ENCODE measurements at places on chromosomes 7 and 10. TPM values are rescaled to one million over a fixed set of nuclear protein-coding genes. Genes with fewer than 3 reads are reported as not detected.
A peak's percentile ranks its signal among the peaks of the same experiment; 100 is the strongest.

Gene OR2A1
- not detected for total RNA-seq

GRCh38 chr10:124213471-124213870 lies 120.1 kb upstream of the CHST15 start:
- DNase-seq, result no peak

- DNase-seq, result no peak
Observed at GRCh38 chr10:130834170-130834569, 477.4 kb downstream of the TCERG1L start.

Gene OR9A2
- not detected for total RNA-seq

DNA sequence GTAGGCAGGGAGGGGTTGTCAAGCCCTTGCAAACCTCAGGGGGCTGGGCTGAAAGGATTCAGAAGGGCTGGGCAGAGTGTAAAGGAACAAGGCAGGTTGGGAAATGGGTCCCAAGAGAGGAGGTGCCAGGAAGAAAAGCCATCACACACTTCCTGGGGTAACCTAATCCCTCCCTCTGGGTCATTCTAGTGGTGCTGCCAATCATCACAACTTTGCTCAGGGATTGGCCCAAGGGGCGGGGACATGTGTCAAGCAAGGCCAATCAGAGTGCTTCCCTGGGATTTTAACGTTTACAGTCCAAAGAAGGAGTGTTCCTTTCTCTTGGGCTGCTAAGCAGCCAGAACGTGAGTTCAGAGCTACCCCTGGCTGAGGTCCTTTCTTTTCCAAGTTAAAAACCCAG lies 57.1 kb upstream of the NPTX2 start:
- no peak for DNase-seq

Gene CCL24
- total RNA-seq, result not detected

Gene CAV1
- total RNA-seq, result 25.3 TPM

GRCh38 chr10:78959217-78959923 lies 109.4 kb upstream of the ZMIZ1 start:
- DNase-seq, result no peak

Gene GOT1
- total RNA-seq, result 98.6 TPM

Gene CC2D2B
- total RNA-seq, result 1.4 TPM

Gene METTL27
- 1.3 TPM for total RNA-seq

Gene MLXIPL
- 99.4 TPM for total RNA-seq

- peak; percentile 78 for DNase-seq
Observed at GRCh38 chr10:24920907-24921881, 31.2 kb downstream of the PRTFDC1 start.

Gene OR2A42
- total RNA-seq, result 0.18 TPM

Gene FBXL15
- 25.4 TPM for total RNA-seq

DNA sequence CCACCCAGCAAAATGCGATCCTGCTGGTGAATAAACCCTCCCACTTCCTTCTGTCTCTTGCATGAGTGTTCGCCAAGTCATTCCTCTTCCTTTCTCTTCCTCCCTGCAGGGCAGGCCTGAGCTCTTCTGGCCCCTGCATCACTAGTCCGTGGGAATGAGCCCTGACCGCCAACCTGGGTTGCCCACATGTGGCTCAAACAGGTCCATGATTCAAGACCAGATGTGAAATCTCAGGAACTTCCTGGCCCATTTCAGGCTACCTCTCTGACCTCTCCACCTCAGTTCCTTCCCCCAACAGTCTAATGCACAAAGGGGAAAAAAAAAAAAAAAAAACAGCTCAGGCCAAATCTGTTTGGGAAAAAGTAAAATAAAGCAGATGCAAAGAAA lies 5.4 kb upstream of the YWHAG start:
- DNase-seq, result peak; percentile 42

- DNase-seq, result no peak
Observed at GRCh38 chr10:14681305-14681704, 93.4 kb downstream of the FAM107B start.

Gene CCDC172
- not detected for total RNA-seq

Gene EIF5AL1
- total RNA-seq, result not detected

DNA sequence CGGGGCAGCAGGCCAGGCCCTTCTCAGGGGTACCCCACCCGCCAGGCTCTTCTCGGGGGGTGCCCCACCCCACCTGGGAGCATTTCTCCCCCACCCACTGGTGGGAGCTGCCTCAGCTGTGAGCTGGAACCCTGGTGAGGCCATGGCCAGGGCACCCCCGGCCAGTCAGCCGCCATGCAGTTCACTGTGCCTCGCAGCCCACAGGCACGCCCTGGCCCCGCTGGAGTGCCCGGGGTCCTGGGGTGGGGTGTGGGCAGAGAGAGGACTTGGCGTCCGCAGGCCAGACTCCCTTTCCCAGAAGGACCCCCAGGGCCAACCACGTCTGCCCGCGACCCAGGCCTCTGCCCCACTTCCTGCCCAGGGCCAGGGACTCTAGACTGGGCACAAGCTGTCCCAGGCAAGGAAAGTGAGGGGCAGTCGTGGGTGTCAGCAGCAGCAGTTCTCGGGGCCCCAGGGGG lies 13.1 kb downstream of the DPYSL4 start:
- DNase-seq, result no peak

Gene FAM237B
- total RNA-seq, result not detected

DNA sequence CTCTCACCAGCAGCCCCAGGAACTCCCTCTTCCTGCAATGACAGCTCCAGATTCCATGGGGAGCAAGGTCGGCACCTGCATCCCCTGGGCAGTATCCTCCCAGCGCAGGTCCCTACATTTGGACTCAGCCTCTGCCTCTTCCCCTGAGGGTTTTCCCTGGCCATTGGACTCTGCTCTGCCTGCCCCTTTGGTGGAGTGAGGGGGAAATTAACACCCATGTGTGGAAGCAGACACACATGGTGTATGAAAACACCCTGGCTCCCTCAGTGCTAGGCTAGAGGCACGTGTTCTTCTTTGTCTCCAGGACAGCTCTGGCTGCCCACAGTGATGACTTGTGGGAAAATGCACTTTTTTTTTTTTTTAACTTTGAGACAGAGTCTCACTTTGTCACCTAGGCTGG lies 8.4 kb downstream of the PRF1 start:
- DNase-seq, result peak; percentile 21

Gene DBNL
- 99.5 TPM for total RNA-seq

DNA sequence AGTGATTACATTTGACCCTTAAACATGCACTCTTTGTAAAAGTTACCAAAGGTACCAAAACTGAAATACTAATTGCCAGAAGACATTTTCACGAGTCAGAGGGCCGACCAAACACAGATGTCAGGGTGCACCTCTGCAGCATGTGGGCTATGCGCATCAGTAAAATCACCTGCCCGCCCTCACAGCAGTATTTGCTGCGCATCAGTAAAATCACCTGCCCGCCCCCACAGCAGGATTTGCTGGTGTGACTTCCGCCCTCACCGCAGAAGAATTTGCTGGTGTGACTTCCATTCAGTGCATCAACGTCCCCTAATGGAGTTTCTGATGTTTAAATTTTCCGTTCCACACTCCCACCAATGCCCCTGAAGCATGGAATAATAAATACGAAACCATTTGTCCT lies 202.9 kb downstream of the PTPRN2 start:
- DNase-seq, result no peak

Gene UPK3BL2
- total RNA-seq, result 5.7 TPM

DNA sequence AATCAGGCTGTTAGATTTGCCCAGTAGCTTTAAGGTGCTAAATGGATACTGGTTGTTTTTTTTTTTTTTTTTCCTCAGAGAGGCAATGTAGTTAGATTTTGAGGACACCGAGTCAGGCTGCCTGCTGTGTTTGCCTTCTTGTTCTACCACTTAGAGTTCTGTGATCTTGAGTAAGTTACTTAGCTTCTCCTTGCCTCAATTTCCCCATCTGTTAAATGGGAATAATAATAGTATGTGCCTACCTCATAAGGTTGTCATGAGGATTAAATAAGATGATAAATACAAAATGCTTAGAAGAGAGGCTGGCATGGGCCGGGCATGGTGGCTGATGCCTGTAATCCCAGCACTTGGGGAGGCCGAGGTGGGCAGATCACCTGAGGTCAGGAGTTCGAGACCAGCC lies 14.6 kb downstream of the MORN4 start:
- DNase-seq, result no peak

DNA sequence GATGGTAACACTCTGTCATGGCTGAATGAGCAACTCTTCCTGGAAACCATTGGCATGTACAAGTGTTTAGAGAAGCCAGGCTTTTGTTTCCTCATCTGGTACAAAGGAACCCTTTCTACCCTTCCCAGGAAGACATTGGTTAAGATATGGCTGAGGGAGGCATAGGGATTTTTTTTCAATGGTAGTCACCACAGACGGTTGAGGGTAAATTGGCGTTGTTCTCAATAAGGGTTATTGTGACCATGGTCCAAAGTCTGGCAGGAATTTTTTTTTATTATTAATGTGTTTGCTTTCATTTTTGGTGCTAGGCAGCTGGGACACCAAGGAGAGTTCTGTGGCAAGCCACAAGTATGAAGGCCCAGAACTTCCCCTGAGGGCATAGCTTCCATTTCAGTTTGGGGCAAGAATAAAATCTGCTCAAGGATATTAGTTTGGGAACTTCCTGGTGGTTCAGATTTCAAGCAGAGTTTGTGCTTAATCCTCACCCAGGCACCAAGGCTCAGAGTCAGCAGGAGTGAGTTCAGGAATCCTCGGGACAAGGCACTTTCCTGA lies at the start of gene PLEKHS1:
Gene PLEKHS1, plus strand, starts transcription at position 502 of the 552 bp plus-strand sequence. CDS start 3,596 bp downstream, outside the sequence.
- no peak for DNase-seq

GRCh38 chr7:132919771-132920170 lies 162.1 kb downstream of the CHCHD3 start:
- DNase-seq, result no peak

Gene HTR5A
- not detected for total RNA-seq

DNA sequence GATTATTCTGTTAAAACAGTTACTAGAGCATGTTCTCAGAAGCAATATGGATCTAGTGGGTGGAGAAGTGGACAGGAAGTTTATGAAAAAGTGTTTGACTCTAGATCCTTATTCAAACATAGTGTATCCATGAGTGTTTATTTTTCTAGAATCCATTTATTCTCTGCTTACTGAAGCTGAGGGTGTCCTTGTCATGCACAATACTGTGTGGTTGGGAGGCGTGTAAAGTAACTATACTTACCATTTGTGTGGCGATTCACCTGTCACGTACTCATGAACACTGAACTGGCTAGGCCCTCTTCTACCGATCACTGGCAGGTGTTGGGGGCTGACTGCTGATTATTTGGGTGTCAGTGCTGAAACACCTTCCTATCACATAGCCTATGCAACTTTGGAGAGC lies 74.0 kb downstream of the POU6F2 start:
- DNase-seq, result no peak

- DNase-seq, result no peak
Observed at GRCh38 chr10:130634816-130635215, 498.6 kb downstream of the GLRX3 start.

GRCh38 chr7:75987805-75988567 lies 6.4 kb downstream of the TMEM120A start:
- DNase-seq, result no peak

Data from adrenal gland (tissue), 19 donors.